ENCODE measurements at places on chromosomes 7 and 10.

DNA sequence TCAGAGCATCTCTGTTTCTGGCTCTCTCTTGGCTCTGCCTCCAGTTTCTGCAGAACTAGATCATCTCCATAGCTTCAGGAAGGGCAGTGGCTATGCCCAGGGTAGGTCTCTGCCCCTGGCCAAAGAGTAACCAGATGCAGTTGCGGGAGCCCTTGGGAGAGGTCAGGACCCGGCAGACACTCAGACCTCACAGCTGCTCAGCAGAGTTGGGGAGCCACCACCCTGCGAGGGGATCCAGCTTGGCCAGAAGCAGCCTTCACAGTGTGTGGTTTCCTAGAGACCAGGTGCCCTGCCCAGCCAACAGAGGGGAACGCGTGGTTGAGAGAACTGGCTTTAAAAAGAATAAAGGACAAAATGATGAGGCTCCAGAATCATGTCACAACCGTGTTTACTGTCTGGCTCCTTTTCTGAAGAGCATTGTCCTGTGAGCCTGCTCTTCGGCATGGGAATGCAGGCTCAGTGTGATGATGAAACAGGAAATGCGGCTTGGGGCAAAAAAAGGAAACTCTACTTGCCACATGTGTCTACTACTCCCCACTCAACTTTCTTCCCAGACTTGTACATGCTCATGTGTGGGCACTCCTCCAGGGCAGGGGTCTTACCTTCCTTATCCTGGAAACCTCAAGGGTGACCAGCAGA is 243.1 kb downstream of the INHBA start:
- no peak for DNase-seq

GRCh38 chr7:101379302-101379701 is 16.6 kb downstream of the COL26A1 start:
- DNase-seq: no peak

DNA sequence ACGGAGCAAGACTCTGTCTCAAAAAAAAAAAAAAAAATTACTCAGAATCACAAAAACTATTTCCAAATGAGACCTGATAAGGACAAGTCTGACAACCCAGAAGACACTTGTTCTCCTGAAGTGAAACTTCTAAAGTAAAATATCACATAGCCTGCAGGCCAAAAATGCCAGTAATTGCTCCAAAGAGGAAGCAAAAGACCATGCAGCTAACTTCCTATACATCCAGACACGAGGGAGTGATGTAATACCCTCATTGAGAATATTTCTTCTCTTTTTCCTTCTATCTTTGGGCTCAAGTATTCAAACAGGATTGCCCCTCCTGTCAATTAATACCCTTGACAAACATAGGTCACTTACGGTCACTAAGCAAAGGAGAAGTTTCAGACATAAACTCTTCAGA is 31.2 kb downstream of the ARMH3 start:
- no peak for DNase-seq

DNA sequence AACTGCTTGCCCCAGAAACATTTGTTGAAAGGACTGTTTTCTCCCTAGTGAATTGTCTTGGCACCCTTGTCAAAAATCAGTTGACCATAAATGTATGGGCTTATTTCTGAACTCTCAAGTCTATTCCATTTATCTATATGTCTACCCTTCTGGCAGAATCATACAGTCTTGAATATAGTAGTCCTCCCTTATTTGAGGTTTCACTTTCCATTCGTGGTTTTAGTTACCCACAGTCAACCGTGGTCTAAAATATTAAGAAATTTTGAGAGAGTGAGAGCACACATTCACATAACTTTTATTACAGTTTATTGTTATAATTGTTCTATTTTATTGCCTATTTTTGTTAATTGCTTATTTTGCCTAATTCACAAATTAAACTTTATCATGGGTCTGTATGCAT is 17.4 kb upstream of the CEP41 start:
- DNase-seq: no peak

DNA sequence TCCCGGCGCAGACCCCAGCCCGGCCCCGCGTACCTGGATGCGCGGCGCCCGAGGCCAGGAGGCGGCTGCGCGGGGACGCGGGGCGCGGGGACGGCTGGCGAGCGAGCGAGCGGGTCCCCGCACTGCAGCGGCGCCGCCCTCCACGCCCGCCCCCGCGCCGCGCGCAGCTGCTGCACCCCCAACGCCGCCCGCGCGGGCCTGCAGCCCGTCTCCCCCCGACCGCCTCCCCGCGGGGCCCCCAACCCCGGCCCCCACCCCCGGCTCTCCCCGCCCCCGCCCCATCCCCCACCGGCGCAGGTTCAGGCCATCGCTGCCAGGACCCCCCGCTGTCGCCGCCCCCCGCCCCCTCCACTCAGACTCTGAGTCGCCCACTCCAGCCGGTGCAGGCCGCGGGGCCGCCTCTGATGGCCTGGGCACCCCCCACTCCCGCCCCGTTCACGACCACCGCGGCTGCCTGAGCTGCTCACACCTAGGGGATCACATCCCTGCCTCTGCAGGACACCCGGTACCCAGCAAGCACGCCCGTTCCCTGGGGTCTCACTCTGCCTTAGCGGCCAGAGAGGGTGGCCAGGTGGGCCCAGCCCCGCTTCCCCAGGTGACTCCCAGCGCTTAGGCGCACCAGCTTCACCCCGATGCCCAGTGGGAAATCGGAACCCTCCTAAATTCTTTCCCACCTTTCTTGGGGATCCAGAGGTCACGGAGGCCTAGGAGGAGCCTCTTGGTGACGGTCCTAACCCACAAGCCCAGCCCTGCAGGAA is 13.9 kb upstream of the DNAAF5 start:
- no peak for DNase-seq

- peak; percentile 46 for DNase-seq
These were observed 217.0 kb downstream of the CREB5 start for GRCh38 chr7:28629216-28629842.

GRCh38 chr7:77944183-77945182 is 145.9 kb downstream of the PHTF2 start:
- DNase-seq: no peak

- DNase-seq: no peak
These were observed 33.9 kb downstream of the BNIP3 start for GRCh38 chr10:131947631-131948347.

GRCh38 chr7:139696552-139696951 is 81.2 kb downstream of the HIPK2 start:
- DNase-seq: no peak

DNA sequence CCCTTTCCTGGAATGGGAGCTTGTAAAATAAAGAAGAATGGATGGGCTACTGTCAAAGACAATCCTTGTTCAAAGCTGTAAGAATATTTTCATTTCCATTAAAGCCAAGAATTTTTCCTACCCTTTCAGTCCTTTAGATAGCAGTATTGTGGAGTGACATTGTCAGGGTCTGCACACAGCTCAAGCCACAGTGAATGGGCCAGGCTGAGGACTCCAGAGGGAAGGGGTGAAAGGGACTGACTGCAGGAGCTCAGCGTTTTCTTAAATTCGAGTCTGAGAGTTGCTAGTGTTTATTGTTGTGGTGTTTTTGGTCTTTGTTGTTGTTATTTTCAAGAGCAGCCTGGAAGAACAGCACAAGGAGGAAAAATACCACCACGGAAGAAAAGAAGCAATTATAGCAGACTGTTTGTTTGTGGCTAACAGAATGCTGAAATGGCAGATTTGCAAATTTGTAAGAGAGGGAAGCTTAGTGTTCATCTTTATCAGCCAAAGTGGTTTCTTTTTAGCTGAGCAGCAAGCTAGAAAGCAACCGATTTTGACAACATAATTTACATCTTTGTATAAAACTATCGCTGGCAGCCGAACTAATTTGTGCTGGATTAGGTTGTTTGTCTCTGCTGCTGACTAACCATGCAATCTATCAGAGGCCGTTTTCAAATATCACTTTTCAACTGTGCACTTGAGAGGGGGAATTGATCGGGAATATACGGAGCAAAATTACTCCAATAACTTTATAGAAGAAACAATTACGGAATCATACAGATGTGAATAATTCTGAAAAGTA is 192.1 kb downstream of the LRMDA start:
- no peak for DNase-seq

DNA sequence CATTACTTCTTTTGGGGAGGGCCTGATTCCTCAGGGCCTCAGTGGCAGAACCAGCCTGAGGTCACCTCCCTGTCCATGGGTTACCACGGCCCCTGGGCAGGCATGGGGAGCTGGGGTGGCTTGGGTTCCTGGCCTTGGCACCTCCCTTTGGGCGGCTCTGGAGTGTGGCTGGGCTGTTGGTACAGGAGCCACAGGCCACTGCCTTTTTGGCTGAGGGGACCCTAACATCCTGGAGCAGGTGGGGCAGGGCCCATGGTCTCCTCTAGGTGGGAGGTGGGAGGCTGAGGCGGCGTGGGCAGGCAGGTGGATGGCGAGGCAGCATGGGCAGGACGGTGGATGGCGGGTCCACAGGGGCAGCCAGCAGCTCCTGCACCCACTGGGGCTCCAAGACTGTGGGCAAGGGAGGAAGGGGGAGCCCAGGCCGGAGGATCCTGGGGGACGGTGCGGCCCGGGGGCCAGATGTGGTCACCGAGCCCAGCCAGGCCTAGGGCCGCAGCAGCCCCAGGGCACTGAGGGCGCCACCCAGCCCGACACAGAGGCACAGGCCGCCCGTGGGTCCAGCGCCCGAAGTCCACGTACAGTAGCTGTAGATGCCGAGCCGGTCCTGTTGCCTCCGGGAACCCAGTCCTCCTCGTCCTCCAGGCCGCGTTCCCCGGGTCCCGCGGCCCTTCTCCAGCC is 2.4 kb upstream of the SYCE1 start:
- DNase-seq: no peak

DNA sequence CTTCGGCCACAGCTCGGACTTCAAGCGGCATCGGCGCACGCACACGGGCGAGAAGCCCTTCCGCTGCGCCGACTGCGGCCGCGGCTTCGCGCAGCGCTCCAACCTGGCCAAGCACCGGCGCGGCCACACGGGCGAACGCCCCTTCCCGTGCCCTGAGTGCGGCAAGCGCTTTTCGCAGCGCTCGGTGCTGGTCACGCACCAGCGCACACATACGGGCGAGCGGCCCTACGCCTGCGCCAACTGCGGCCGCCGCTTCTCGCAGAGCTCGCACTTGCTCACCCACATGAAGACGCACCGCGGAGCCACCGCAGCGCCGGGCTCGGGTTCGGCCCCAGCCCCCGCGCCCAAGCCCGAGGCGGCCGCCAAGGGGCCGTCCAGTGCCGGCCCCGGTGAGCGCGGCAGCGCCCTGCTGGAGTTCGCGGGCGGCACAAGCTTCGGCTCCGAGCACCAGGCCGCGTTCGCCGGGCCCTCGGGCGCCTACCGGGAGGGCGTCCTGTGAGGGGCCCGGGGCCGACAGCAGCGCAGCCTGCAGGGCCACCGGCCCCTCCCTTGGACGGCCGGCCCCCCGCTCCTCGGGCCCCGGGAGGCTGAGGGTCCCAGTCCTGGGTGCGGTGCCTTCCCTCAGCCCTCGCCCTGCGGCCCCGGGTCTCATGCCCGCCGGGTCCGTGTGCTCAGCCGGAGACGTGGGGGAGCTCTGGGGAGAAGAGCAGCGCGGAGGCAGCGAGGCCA is 17.2 kb downstream of the ZNF316 start:
- no peak for DNase-seq

GRCh38 chr10:124329362-124329761 is 89.4 kb downstream of the OAT start:
- DNase-seq: no peak

GRCh38 chr7:140646931-140647647 is 6.5 kb upstream of the DENND2A start:
- DNase-seq: peak; percentile 34

- no peak for DNase-seq
These were observed 356.8 kb downstream of the GPR158 start for GRCh38 chr10:25531457-25532061.

- DNase-seq: no peak
These were observed 75.5 kb downstream of the MACC1 start for GRCh38 chr7:20141666-20142065.

GRCh38 chr10:63703740-63704345 is 182.6 kb downstream of the REEP3 start:
- no peak for DNase-seq

DNA sequence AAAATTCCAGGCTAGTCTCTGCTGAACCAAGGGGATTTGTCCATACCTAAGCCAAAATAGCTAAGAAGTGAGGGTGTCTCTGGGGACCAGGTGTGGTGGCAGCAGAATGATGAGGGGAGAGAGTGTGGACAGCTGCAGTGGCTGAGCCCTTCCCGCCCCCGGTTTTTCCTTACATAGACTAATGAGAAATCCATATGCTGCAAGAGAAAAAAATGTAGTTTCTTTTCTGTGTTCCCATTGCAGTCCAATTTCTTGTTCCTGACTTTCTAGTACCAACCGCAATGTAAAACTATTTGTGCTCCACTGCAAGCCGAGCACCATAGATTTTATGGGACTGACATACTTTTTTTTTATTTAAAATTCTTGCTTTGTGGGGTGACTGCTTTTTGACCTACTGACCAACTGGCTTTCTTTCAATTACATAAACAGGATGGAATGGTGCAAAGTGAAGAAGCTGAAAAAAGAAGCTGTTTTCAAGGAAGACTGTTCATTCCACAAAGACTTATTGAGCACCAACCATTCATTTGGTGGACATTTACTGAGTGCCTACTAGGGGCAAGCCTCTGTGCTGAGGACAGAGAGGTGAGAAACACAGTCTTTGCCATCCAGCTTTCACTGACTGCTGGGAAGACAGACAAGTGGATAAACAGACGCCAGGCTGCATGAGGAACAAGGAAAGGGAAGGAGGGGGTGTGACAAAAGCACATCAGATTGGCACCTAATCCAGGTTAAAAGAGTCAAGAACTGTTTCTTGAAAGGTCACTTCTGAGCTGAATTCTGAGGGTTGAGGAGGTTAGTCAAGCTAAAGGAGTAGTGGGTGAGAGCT is 9.8 kb downstream of the CEP41 start:
- DNase-seq: no peak

DNA sequence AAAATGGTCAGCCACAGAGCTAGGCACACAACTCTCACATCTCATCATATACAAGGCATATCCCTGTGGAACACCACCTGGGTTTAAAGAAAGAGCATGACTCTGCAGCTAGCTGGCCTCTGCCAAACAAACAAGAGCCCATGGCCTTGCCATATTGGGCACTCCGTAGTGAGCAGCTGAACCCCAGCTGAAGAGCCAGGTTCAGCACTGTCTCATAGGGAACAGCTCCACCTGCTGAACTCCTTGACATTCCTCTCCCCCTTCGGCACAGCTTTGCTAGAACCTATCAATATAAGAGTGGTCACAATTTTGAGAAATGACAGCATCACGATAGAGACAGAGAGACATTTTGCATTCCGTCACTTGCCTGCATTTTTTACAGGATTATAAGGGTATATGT is 20.0 kb downstream of the SORCS1 start:
- no peak for DNase-seq

DNA sequence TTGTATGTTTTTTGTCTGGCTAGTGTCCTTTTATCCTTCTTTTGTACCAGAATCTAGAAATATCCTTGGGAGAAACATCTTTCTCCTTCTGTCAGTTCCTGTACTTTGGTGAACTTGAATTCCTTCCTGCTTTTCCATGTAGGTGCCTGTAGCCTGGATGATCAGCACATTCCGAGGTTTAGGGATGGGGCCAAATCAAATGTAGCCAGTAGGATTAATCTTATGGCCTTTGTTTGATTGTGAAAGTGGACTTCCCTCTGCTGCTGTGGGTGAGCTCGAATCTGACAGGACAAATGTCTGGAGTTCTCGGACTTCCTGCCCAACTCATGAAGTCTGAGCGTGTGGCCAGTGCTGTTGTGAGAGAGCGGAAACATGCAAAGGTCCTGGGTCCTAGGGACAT is 33.2 kb upstream of the NAMPT start:
- DNase-seq: no peak

- no peak for DNase-seq
These were observed 217.6 kb upstream of the NEBL start for GRCh38 chr10:21114683-21115082.

GRCh38 chr7:77252506-77252905 is 52.9 kb upstream of the FGL2 start:
- no peak for DNase-seq

Measured in midbrain (tissue), 1 donor.